NCI-H1417 treated with DMSO at 0.1 percent for 48 hours (cell line): ENCODE measurements at places on chromosomes 3 and 15.

GRCh38 chr3:172102883-172103310 lies 63.5 kb downstream of the FNDC3B start:
- no peak for DNase-seq

- no peak for DNase-seq
Observed at GRCh38 chr3:37229291-37229690, 54.9 kb upstream of the LRRFIP2 start.

DNA sequence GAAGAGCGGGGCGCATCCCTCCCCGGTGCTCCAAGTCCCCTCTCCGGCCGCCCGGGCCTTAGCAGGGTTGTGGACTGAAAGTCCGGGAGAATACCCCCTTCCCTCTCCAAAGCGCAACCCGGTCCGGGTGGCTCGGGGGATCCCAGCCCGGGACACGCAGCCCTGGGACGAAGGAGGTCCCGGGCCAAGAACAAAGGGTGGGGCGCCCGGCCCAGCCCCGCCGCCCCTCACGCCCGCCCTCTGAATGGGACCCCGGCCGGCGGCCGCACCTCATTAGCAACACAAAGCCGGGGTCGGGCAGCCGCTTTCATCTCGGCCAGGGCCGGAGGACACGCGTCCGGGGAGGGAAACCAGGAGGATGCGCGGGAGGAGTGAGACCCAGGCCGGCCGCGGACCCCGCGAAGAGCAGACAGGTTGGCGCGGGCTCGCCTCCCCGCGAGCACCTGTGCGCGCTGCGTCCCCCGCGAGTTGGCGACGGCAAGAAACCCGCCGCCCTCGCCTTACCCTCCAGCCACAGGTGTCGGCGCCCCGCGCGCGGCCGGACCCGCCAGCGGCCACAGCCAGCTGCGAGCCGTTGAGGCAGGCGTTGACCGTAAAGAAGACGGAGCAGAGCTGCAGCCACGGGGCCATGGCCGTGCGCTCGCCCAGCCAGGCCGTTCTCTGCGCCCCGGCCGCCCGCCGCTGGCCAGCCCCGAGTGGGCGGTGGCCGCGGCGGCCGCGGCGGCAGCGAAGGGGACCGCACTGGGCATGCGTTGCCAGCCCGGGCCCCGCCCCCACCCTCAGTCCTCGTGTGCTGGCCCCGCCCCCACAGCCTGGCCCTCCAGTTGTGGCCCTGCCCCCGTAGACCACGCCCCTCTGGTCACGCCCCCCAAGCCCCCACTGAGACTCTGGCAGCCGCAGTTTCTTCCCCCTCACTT lies at the start of gene IL17RD:
IL17RD (minus strand) TSS at position 697 of the 917 bp plus-strand sequence; CDS start at position 630, 67 bp downstream.
- no peak for DNase-seq

GRCh38 chr15:63176302-63176701 lies 13.1 kb upstream of the RAB8B start:
- no peak for DNase-seq

GRCh38 chr15:90086868-90087268 lies 15.4 kb downstream of the IDH2 start:
- no peak for DNase-seq

- no peak for DNase-seq
Observed at GRCh38 chr3:8962226-8962861, 928 bp downstream of the RAD18 start.

GRCh38 chr3:62597491-62597890 lies 224.1 kb upstream of the FEZF2 start:
- no peak for DNase-seq

- DNase-seq: no peak
Observed at GRCh38 chr3:68256635-68257223, 602.3 kb upstream of the SUCLG2 start.

GRCh38 chr3:23749609-23750008 lies 56.1 kb upstream of the UBE2E1 start:
- no peak for DNase-seq

- DNase-seq: no peak
Observed at GRCh38 chr15:75723847-75724660, 11.4 kb upstream of the CSPG4 start.

DNA sequence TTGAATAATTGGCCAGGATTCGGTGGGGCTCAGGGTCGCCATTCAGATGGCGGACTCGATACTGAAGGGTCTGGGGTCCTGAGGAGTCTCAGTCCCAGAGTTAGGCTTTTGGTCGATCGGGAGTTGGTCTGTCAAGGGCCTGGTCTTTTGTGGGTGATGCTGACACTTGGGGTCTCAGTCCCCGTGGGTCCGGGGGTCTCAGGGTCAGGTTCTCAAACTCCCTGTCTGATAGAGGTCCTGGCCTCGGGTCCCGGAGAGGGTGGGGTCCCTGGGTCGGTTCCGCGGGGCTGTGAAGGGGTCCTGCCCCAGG lies 467 bp downstream of the NCKIPSD start:
- DNase-seq: no peak

DNA sequence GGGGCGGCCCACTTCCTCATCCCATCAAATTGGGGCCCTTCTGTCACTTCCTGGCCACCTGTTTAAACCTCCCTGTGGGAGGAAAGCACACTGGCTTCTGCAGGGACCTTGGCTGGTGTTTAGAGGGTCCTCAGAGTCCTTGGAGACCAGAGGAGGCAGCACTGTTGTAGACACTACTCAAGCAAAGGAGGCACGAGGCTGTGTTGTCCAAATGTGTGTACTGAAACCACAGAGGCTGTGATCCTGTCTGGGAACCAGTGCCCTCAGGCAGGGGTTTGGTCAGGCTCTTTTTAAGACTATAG lies 12.4 kb upstream of the SEC13 start:
- DNase-seq: no peak

DNA sequence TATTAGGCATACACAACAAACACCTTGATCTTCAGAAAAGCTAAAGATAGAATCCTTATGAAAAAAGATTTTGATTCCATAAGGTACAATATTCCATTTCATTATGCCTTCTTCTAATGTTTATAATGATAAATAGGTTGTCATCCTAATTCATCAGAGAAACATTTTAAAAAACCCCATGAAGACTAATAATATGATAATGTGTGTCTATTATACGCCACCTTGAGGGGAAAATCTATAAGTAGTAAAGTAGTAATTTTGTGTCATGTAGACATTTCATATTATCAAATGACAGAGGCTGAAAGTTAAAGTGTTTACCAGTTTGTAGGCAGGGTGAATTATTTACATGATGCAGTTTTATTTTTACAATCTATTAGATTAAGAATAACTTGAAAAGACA lies 524.3 kb downstream of the GBE1 start:
- DNase-seq: no peak

DNA sequence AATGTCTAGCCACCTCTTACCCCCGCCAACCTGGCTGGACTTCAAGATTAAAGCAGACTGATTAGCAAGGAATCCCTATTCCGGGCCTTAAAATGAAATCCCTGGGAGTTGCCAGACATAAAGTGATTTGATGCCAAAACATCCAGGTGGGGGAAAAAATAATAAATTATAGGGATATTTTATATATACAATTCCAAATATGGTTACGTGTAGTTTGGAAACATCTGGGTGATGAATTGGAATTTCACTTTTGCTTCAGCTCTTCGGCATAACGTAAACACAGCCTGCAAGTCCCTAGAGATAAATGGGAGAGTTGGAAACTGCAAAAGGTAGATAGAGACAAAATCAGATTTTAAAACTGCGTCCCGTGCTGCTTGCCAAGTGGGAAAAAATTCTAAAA lies 545.5 kb upstream of the MDFIC2 start:
- no peak for DNase-seq

- DNase-seq: no peak
Observed at GRCh38 chr3:133457025-133457424, 57.2 kb downstream of the BFSP2 start.

GRCh38 chr15:63544258-63545026 lies 40.0 kb downstream of the USP3 start:
- no peak for DNase-seq

GRCh38 chr3:104291878-104292277 lies 1074.8 kb upstream of the ALCAM start:
- DNase-seq: no peak

- DNase-seq: no peak
Observed at GRCh38 chr3:188218603-188219002, 64.6 kb downstream of the LPP start.

- DNase-seq: no peak
Observed at GRCh38 chr3:46921871-46922271, 44.4 kb downstream of the PTH1R start.

- DNase-seq: no peak
Observed at GRCh38 chr3:151434151-151434890, 26.5 kb downstream of the IGSF10 start.

GRCh38 chr15:70091726-70092463 lies 5.8 kb downstream of the TLE3 start:
- DNase-seq: peak; percentile 61

DNA sequence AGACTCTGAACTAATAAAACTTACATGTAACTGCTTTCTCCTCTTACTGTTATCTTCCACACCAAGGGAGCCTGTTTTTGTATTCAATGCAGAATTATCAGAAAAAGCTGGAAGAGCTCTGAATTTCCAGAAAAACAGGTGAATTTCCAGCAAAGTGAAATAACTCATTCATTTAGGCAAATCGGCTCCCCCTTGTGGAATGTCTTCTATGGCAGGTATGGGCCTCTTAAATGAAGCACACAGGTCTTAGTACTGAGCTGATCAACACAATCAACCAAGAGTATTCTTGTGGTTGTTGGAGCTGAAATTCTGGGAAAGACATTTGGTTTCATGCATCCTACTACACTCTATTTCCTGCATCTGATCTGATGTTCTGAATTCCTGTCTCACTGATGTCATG lies 31.0 kb upstream of the PTPRG start:
- DNase-seq: no peak

DNA sequence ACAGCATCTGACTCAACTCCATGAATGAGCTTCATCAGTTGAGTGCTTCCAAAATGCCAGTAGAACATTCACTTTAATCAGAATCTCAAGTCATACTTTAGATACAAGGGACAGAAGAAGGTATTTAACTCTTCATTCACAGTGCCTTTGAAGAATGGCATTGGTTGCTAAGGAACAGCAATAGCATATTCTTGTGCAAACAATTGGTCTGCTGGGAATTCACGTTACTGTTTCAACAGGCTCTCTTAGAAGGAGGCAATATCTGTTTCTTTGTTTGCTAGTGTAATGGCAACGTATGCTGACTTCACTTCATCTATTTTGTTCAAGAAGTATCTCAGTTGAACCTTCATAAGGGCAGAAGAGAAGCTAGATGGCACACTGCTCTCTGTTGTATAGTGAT lies 113.9 kb downstream of the TMEM108 start:
- DNase-seq: peak; percentile 50

DNA sequence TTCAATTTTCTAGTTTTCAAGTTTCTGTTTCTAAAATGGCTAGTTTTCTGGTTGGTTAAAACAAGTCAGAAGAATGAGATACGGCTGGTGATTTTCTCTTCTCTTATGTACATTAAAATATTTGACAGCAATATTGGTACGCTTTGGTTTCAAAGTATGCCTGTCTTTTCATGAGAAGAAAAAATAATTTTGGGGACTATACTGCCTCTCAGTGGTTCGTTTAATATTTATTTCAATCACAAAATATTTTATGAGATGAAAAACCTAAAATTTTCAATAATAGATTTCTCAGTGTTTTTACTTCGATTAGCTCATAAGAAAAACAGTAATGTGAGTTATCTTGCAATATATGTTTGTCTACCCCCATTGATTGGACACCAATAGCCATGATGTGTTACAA lies 72.8 kb upstream of the AADACL2 start:
- no peak for DNase-seq

- no peak for DNase-seq
Observed at GRCh38 chr3:70264122-70264780, 48.2 kb downstream of the MDFIC2 start.

DNA sequence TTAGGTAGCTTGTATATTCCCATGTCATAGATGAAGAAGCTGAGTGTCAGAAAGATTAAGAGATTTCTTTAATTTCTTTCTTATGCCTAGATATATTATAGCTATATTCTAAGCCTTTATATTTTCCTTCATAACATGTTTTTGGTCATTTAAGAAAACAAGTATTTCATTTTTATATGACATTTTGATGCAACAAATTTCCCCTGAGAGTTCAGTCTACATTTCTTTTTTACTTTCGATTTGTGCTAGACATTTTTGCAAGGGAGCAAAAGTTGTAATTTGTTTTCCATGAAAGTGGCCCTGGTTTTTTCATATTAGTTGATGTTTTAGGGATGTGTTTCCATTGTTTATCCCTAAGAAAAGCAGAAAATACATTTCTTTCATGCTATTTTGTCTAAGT lies 344.9 kb downstream of the NLGN1 start:
- DNase-seq: no peak

DNA sequence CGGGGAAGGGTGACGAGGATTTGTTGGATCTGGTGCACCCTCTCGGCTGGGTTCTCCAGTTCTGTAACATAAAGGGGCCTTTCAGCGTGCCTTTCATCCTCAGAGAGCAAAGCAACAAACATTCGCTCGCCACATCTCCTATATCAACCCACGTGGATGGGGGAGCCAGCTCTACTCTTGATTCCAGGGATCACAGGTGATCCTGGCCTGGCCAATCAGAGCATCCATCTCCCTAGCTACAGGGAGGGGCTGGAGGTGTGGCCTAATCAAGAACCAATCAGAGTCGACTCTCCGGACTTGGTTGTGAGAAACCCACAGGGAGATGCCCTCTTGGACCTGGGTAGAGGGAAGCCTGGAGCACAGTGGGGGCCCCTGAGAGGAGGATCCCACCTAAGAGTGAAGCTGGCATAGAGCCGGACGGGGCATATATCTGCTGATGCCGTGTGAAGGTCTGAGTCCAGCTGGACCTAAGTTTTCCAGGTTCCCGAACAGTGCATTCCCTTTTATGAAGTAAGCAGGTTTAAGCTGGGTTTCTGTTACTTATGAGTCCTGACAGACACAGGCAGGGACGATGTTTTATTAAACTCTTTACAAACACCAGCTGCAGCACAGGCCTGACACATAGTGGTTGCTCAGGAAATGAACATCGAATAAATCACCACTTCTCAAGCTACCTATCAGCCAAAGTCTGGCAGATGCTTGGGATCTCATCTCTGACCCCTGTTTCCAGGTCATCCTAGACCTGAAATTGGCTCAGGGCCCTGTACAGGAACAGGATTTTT lies 50.7 kb upstream of the RAD18 start:
- DNase-seq: no peak

- DNase-seq: no peak
Observed at GRCh38 chr3:124298951-124299350, 307.0 kb upstream of the ROPN1 start.

DNA sequence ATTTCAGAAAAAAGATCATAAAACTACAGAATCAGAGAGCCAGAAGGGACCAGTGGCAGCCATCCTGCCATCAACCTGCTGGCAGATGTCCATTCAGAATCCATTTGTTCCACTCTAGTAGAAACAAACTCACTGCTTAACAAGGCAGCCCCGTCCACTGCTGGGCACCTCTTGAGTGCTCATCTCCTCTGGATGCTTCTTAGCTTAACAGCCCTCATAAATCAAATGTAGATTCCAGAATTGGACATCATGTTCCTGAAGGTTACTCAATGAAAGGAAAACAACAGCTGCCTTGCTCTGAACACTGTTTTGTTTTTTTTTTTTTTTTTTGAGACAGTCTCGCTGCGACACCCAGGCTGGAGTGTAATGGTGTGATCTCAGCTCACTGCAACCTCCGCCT lies 37.3 kb downstream of the ABCC5 start:
- DNase-seq: no peak

GRCh38 chr15:41949401-41950126 lies 22.8 kb downstream of the EHD4 start:
- no peak for DNase-seq

GRCh38 chr15:99163271-99164062 lies 58.6 kb downstream of the SYNM start:
- DNase-seq: no peak
